Karpas-422 (cell line): ENCODE measurements at places on chromosomes 6 and 20.

DNA sequence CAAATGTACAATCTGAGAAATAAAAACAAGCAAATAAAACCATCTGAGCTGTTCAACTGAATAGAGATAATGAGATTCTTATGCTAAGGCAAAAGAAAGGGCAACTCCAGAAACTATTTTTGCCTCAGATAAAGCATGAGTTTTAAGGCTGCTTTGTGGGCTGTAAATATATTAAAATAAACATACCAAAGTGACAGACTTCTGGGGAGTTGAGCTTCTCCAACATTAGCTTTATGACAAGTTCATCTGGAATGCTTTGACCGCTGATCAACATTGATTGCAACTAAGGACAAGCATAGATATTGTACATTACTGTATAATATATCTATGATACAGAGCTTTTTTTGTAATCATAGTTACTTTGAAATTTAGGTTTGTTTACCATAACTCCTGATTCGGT, 19.3 kb downstream of the AK9 start:
- DNase-seq = no peak

GRCh38 chr6:99711302-99711701, 104.7 kb downstream of the PRDM13 start:
- DNase-seq = no peak

DNA sequence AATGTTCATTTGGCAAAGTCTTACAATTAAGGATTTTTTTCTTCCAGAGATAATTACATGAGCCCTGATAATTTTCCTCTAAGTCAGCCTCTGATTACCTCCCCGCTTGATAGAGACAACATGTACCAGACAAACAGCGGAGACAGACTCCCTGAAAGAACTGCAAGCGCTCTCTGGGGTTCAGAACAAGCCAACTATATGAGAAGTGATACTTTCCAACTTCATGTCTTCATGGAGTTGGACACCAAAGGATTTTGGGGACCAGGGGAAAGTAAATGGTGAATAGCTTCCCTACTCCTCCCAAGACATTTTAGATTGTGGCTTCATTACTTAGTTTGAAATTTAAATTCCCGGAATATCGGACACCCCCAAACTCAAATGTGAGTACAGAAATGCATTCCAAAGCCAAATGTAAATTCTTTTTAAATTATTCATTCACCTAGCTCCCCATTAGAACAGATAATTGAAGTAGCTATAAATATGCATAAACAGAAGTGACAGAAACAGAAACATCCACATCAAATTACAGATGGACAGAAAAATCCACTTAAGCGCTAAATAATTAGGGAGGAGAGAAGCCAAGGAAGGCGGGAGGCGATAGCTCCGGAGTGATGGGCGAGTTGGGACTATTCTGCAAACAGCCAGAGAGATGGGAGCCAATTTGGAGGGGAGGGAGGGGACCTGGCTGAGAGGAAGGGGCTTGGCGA, 129.7 kb upstream of the AKAP12 start:
- no peak for DNase-seq

DNA sequence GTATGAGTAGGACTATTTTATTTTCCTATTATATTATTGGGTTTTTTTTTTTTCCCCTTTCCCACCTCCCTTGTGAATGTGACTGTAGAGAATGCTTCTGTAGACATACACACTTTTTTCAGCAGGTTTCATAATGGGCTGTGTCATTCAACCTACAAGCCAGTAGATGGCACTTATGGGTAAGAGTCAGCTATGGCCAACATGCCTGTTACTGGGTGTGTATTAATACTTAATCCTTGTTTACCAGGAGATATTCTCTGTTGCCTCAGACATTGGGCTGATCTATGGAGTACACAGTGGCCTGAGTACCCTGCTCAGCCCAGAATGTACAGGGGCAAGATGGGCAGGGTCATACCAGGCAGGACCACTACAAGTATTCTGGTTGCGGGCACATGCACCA, 382.5 kb downstream of the EPHA7 start:
- peak; percentile 51 for DNase-seq

- no peak for DNase-seq
Observed at GRCh38 chr20:57957411-57958049, 247.7 kb upstream of the PMEPA1 start.

- no peak for DNase-seq
Observed at GRCh38 chr20:19376451-19377229, 164.2 kb downstream of the SLC24A3 start.

DNA sequence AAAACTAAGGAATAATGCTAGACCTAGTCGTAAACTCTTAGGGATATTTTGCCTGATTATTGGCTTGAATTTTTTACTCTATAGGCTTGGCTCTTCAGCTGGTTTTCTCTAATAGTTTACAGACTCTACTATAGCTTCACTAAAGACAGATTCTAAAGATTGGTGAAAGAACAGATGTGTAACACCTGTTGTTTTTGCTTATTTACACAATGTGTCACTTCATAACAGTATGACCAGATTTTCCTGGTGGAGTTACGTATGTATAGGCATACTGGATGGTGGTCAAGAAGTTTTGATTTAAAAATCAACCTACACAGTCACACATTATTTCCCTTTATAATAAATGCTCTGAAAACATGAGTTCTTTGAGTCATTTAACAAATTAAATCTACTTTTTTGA, 4.8 kb downstream of the COL19A1 start:
- no peak for DNase-seq

GRCh38 chr6:37965964-37966676, 146.6 kb downstream of the ZFAND3 start:
- DNase-seq = no peak
